ENCODE measurements at places on chromosomes 5 and 9.

- DNase-seq, result no peak
Measured at GRCh38 chr5:66906021-66906420, 290.6 kb downstream of the CD180 start.

DNA sequence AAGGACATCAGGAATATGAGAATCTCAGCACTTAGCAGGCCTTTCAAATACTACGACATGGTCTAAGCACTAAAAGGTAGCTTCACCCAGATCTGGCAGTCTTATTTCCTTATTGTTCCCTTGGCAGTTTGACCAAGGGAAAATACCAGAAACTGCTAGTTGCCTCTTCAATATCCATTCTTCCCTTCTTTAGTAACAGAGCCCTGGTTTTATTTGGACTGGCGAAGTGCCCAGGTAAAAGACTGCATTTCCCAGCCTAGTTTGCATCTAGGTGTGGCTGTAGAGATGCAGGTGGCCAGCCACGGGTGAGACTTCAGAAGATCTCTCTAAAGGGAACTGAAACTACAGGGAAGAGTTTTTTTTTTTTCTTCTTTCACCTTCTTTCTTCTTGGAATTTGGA lies 21.6 kb downstream of the DMRT2 start:
- DNase-seq, result no peak

GRCh38 chr5:96986450-96986849 lies 50.6 kb downstream of the LNPEP start:
- DNase-seq, result no peak

GRCh38 chr5:170313344-170313743 lies 15.8 kb upstream of the LCP2 start:
- DNase-seq, result no peak
